LNCaP clone FGC (cell line): ENCODE measurements at places on chromosomes 13 and 19.
A peak's percentile ranks its signal among the peaks of the same experiment; 100 is the strongest.

- DNase-seq, result no peak
Measured at GRCh38 chr13:33110713-33111413, 94.6 kb downstream of the KL start.

- no peak for DNase-seq
Measured at GRCh38 chr19:29878973-29879654, 62.9 kb upstream of the URI1 start.

DNA sequence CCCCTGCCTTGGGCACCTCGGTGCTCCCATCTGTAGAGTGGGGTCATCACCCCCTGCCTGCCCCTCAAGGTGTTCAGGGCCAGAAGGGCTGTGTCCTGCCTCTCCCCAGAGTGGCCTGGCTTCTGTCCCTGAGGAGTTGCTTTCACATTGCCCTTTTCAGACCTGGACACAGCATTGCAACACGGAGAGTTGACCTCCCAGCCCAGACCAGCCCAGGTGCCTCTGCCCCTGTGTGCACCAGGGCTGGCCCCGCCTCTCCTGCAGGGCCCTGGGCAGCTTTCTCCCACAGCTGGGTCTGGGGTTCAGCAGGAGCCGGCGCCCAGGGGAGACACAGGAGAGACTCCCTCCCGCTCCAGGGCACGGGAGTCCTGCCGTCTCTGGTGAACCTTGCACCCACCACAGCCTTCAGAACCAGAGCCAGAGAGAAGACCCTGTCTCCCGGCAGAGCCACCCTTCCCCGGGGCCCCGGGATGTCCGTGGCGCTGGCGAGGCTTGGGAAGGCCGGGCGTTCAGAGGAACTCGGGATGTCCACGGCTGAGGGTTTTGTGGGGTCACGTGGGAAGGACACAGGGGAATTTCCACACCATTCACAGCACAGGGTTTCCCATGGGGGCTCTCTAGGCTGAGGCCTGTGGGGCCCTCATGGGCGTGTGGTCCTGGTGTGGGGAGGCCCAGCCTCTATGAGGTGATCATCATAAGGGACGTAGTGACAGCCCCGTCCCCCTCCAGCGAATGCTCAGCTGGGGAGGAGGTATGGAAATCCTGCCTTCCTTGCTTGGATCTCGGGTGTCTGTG is 23.2 kb downstream of the C13orf46 start:
- DNase-seq, result no peak

DNA sequence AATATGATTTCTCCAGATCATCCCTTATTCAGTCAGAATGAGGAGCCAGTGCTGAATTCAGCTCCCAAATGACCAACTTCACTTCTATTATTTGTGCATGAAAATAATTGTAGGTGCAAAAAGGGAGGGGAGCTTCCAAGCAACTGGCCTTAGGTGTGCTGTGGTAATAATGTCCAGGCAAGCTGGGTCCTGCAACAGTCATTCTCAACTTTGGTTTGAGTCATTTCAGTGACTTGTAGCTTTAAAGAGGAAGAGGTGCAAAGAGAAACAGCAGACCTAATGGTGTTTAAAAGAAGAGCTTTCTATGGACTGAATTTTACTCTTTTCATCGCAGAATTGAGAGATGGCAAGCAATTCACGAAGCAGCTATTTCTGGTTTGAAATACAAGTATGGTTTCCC is 29.2 kb upstream of the FGF9 start:
- DNase-seq, result no peak

- no peak for DNase-seq
Measured at GRCh38 chr13:112821340-112822055, 131.7 kb downstream of the ATP11A start.

DNA sequence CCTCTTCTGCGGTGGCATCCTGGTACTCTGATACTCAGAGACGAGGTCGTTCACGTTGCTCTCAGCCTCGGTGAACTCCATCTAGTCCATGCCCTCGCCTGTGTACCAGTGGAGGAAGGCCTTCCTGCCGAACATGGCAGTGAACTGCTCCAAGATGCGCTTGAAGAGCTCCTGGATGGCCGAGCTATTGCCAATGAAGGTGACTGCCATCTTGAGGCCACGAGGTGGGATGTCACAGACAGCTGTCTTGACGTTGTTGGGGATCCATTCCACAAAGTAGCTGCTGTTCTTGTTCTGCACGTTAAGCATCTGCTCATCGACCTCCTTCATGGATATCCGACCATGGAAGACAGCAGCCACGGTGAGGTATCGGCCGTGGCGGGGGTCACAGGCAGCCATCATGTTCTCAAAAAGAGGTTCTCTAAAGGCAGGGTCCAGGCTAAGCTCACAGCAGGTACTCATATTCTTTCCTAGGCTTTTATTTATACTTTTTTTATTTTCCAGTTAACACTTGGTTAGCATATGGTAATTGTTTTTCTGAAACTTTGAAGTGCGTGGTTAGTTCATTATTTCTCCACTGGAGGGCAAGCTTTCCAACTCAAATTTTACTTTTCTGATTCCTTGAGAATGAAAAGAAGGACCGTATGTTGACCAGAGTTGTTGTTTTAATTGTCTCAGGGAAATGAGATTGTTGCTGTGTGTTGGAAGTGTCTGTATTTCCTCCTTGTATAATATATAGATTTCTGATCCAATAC is 72.4 kb upstream of the RGCC start:
- no peak for DNase-seq

DNA sequence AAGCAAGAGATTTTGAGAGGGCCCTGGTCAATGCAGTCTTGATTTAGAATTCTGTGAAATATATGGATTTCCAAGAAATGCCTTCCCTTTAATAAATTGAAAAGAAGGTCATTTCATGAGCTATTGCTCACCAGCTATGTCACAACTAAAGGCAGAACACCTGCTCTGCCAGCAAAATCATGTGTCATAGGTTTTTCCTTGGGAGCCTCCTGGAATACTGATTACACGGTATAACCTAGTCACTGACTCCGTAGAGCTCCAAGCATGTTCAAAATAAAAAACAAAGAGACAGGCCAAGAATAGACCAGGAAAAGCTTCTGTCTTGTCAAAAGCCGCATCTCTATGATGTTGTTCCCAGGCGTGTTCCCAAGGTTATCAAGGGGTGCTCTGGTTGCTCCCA is 45.5 kb downstream of the HSPH1 start:
- no peak for DNase-seq

DNA sequence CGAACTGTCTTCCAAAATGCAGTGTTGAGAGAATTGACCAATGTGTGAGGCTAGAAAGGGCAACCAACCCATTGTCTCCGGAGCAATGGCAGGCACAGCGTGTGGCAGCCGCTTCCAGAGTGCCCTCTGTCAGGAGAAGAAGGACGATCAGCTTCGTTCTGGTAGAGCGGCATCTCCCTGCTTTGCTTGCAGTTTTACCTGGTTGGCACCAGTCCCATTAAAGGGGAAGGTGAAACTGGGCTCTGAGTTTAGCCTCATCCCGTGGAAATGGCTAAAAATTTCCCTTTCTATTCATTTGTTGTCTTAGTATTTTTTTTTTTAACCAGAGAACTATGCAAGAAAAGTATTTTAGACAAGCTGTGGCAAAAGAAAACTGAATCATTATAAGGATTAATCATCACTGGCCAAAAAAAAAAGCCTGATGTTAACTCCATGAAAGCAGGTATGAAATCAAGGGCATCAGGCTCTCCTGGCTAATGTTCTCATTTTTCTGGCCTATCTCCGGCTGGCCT is 81.5 kb upstream of the SLC7A1 start:
- DNase-seq, result no peak

DNA sequence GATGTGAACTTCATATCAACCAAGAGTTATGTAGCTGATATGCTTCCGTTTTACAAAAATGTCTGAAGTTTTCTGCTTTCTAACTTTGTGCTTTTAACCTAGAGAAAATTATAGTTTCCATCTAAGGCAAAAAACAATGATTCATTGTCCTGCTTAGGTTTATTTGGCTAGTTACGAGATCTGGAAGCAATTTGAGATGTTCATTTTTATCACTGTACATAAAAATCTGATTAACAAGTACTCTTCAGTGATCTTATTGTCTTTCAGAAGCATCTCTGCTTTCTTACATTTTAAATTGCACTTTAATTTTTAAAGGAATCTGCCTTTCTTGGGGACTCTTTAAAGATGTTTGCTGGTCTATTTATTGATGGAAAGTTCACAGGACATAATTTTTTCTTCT is 188.1 kb downstream of the RFC3 start:
- no peak for DNase-seq

GRCh38 chr13:32028711-32029110 is 2.9 kb upstream of the FRY start:
- DNase-seq, result no peak

DNA sequence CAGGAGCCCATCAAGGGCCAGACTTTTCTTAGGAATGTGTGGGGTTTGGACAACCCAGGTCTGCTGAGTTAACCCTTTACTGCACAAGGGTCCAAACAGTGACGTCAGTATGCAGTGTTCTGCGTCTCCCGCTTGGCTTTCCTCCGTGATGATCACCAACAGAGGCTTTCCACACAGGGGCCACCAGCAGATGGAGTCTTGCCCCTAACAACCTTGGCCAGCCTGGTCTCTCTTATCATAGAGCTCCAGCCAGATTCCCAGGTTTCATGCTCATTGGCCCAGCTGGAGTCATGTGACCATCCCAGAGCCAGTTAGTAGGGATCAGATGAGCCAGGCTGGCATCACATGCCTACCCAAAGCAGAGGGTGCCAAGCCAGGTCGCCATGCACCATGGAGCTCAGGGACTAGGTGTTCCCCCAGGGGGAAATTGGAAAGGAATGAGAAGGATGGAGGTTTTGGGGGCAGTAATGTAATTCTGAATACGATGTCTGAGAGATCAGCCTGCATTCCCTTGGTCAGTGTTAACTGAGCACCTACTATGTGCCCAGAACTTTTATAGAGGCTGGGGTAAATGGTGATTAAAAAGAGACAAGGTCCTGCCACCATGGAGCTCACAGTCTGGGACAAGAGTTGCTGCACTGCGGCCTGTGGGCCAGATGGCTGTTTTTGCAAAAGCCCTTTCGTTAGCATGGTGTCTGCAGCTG is 61.2 kb downstream of the MYH14 start:
- DNase-seq, result no peak

GRCh38 chr19:33216198-33216830 is 9.3 kb downstream of the SLC7A10 start:
- DNase-seq, result no peak

- no peak for DNase-seq
Measured at GRCh38 chr19:44748426-44749254, at the start of gene BCL3. BCL3 (plus strand) TSS chr19:44748708; CDS start chr19:44748791, 83 bp downstream.

DNA sequence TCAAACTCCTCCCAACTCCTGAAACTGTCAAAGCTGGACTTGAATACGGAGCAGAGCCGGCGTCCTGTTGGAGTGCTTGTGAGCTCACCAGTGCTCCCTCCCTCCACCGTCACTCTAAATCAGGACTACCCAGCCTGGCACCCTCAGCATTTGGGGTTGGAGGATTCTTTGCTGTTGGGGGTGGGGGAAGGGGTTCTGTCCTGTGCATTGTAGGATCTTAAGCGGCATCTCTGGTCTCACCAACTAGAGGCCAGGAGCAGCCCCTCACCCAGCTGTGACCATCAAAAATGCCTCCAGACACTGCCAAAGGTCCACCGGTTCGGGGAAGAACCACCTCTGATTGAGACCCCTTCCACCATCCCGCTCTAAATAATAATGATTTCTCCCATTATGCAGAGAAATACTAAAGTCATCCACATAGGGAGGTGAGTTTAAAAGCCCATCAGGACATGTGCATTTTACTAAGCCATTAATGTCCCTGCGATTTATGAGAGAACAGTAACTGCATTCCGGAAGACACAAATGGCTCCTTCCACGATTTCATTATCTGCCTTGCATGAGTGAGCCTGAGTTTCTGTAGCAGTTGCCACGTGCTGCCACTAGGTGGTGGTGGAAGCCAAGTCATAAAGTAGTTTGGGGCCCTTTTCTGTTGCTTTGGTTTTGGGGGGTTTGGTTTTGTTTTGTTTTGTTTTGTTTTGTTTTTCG is 16.1 kb upstream of the USP29 start:
- peak; percentile 30 for DNase-seq

- DNase-seq, result no peak
Measured at GRCh38 chr13:41458761-41459431, 1.5 kb downstream of the RGCC start.

- no peak for DNase-seq
Measured at GRCh38 chr13:93169980-93170379, 56.6 kb upstream of the GPC6 start.

DNA sequence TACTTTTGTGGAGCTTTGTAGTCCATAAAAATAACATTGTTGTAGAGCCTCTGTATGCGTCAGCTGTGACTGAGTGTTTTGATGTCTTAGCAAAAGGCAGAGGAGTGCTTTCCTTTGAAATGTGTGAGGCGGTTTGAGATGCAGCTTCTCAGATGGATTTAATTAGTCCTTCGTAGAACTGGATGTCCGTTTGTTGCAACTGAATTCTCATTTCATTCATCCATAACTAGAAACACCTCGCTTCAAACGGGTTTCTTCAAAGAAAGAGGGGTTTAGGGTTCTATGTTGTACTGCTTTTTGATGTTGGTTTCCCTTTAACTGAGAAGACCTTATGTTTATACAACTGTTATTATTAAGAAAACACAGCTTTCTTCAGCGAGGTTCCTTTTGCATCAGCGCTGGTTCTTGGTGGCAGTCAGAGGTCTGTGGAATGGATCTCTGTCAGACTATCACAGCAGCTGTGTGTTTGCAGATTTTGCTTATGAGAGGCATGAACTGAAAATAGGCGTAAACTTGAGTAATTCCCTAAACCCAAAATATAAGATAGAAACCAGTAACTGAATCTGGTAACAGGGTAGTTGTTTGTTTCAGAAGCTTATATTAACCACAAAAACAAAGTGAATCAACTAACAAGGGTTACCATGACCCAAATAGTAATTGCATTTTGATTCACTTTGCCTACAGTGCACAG is 194.4 kb downstream of the GGACT start:
- no peak for DNase-seq

- peak; percentile 2 for DNase-seq
Measured at GRCh38 chr13:109275852-109276251, 510.5 kb downstream of the IRS2 start.

GRCh38 chr19:55528030-55528803 is 8.7 kb downstream of the SBK2 start:
- no peak for DNase-seq

- DNase-seq, result no peak
Measured at GRCh38 chr13:109728791-109729731, 57.3 kb downstream of the IRS2 start.

DNA sequence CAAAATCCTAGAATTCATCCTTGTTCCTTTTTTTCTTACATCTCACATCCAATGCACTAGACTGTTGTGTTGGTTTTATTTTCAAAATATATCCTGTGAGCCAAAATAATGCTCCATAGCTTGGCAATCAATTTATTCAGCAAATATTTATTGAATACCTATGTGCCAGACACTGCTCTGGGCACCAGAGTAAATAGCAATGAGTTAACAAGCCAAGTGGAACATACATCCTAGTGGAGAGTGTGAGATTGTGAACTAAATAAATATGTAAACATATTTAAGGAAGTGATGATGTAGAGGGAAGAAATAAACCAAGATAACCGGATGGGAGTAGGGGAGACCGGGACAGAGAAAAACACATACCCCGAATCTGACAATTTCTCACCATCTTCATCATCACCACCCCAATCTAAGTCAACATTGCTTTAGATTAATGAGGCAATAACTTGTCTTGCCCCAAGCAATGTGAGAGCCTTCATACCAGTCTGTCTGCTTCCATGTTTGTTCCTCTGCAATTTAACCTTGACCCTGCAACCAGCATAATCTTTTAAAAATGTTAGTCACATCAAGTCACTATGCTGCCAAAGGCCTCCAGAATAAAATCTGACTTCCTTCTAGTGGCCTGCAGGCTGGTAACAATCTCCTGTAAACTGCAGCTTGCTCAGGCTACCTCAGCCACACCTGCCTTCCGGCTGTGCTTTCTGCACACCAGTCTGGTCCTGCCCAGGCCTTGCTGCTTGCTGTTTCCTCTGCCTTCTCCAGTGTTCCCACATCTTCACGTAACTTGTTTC is 199.2 kb downstream of the DLEU7 start:
- DNase-seq, result peak; percentile 93
